ENCODE measurements at places on chromosomes 1 and 21.

DNA sequence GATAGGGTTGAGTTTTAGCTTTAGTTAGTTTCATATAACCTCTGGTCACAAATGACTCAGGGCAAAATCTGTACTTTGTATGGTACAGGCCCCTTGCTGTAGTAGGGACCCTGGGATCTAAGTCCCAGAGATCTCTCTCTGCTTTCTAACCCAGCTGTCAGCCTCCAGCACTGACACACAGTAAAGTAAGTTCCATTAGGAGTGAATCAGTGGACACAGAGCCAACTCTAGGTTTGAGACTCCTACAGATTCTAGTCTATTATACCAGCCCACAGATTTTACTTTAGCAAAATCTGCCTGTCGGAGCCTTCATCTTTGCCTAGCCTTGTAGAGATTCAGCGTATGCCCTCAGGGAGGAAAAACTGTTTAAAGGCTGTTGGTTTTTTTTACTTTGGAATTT, 52.5 kb downstream of the ANGPTL1 start:
- no peak for DNase-seq

DNA sequence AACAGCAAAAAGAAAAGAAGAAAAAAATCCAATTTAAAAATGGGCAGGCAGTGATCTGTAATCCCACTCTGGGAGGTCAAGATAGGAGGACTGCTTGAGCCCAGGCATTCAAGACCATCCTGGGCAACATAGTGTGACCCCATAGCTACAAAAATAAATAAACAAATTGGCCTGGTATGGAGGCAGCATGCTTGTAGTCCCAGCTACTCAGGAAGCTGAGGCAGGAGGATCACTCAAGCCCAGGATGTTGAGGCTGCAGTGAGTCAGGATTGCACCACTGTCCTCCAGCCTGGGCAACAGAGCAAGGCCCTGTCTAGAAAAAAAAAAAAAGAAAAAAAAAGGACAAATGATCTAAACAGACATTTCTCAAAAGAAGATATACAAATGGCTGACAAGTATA, 99.6 kb downstream of the EIF4G3 start:
- DNase-seq: no peak

DNA sequence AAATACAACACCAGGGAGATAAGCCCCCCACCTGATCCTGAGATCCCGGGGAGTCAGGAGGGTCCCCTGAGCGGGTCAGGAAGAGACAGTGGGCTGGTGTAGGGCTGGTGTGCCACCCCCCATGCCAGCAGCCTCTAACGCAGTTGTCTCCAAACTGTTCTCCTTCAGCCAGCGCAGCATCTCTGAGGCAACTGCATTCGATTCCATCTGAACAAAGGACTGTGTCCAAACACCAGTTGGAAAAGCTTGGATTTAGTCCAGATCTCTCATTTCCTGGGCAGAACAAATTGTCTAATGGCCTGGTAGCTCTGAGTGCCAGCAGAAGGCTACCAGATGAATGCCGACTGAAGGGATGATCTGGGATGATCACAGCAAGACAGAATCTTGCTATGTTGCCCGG, 44.1 kb upstream of the EIF4G3 start:
- DNase-seq: peak; percentile 42

- no peak for DNase-seq
These were observed 183.1 kb downstream of the ZSCAN20 start for GRCh38 chr1:33655496-33655895.

DNA sequence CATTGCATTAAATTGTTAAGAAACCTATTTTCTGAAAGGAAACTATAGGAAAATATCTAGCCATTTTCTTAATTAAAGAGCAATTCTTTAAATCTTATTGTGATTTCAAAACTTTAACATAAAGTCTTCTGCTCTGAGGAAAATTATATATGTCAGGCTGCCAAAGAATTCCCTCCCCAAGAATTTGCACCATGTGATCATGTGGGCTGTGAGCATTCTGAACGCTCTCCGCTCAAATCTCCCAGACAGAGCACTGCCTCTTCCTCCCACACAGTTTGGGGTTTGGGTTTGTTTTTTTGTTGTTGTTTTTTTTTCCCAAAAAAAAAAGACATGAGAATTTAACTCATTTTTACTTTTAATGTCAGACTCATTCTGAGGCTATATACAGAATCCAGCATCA, 155.9 kb upstream of the PALMD start:
- DNase-seq: no peak

DNA sequence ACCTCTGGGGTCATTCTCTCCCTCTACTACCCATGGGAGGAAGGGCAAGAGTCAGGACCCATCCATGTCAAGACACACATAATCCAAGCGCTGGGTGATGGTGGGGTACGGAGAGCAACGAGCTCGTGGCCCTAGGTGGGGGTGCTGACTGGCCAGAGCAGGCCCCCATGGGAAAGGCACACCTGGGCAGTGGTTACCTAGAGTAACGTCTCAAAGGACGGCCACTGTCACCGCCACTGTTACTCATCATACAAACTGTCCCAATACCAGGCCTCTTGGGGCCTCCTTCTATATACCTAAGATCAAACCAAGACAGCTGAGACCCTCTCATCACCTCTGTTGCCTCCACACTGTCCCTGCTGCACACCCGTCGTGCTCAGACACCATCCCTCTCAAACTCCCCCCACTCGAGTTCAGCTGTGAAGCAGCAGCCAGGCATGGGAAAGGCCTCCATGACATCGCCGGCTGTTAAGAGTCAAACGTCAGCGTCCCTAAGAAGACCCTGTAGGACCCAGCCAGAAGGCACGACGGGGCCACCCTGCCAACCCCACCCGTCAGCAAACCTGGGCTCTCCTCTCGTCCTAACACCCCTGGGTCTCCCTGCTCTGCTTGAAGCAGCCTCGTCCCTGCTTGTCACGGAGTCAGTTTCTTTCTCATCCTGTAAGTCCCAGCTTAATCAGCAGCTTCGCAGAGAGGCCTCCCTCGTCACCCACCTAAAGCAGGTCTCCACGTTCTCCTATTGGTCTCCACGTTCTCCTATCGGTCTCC, 15.3 kb downstream of the NPHP4 start:
- no peak for DNase-seq

DNA sequence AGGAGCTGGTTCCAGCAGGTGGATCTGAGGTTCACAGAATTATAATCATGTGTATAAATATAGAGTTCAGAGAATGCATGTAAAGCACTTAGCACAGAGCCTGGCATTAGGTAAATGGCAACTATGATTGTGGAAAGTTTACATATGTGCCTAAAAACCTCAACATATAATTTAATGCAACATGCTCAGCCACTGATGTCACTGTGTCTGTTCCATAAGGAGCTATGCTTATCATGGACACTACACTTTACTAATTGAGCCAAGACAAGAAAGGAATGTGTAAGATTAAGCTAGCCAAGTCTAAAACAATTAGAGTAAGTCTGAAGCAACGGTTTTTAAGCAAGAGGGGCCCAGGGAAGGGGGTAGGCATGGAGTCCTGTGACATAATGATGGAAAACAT, 61.5 kb downstream of the GNG12 start:
- no peak for DNase-seq

DNA sequence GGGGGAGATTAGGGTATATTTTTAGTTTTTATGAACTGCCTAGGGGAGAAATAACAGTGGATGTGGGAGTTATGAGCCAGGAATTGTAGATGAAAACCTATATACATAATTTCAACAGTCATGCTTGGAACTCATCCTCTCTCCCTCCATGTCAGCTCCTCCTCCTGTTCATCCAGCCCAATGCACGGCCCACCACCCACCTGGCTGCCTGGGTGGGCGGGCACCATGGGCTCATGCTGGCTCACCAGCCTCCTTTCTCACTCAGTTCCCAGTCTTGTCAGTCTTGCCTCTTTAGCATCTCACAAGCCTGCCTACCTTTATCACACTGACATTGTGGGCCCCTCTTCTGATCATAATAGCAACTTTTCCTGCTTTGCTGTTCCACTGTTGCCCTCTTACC, 336.0 kb downstream of the DISC1 start:
- no peak for DNase-seq

GRCh38 chr1:89022167-89022959, at the start of gene GBP3:
Gene GBP3 (minus strand): TSS chr1:89022866. CDS start chr1:89020721, 2,145 bp downstream.
- DNase-seq: peak; percentile 25

DNA sequence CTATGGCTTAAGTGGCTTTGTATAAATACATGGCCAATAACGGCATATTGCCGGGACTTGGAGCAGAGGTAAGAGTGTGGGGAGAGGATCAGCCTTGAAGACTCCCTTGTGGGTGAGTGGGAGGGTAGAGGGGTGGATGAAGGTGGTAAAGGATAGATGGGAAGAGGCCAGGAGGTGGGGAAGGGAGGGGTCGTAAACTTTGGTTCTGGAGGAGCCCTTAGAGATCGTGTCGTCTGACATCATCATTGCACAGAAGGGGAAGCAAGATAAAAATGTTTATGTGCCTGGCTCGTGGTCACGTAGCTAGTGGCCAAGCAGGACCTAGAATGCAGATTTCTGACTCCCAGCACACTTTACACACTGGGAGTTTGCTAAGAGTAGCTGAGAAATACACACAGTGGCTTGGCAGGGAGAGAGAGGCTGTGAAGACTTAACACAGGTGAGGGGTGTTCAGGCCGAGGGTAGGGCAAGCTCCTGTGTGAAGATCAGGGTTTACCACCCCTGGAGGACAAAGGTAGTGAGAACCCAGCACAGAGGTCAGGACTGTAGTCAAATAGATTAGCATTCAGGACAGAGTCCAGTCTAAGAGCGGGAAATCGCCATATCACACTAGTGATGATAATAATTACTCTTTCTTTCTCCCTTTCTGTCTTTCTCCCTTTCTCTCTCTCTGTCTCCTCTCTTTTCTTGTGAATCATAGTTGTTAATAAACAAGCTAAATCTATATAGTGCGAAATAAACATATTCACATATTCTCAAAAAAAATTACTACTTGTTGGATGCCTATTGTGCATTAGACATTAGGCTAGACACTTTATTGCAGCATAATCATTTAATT, 75.5 kb downstream of the LRRC8D start:
- DNase-seq: no peak

DNA sequence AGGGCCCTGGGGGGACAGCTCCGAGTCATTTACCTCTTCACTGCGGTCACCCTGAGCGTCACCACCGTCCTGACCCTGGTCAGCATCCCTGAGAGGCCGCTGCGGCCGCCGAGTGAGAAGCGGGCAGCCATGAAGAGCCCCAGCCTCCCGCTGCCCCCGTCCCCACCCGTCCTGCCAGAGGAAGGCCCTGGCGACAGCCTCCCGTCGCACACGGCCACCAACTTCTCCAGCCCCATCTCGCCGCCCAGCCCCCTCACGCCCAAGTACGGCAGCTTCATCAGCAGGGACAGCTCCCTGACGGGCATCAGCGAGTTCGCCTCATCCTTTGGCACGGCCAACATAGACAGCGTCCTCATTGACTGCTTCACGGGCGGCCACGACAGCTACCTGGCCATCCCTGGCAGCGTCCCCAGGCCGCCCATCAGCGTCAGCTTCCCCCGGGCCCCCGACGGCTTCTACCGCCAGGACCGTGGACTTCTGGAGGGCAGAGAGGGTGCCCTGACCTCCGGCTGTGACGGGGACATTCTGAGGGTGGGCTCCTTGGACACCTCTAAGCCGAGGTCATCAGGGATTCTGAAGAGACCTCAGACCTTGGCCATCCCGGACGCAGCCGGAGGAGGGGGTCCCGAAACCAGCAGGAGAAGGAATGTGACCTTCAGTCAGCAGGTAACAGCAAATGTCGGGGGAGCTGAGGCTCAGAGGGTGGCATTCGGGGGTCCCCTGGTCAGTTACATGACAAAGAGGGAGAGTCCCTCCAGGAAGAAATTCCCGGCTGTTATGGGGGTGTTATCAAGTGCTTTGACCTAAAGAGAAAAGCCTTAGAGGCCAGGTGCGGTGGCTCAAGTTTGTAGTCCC, 12.6 kb downstream of the SLC45A1 start:
- no peak for DNase-seq

GRCh38 chr21:42009018-42009830, 936 bp downstream of the ZBTB21 start:
- no peak for DNase-seq

GRCh38 chr1:172547071-172547470, 14.1 kb downstream of the SUCO start:
- DNase-seq: no peak

GRCh38 chr1:151801310-151801820, 3.9 kb downstream of the LINGO4 start:
- DNase-seq: no peak

GRCh38 chr1:170676628-170677027, 12.7 kb downstream of the PRRX1 start:
- no peak for DNase-seq

GRCh38 chr1:22670352-22670975, 17.4 kb downstream of the C1QB start:
- no peak for DNase-seq

DNA sequence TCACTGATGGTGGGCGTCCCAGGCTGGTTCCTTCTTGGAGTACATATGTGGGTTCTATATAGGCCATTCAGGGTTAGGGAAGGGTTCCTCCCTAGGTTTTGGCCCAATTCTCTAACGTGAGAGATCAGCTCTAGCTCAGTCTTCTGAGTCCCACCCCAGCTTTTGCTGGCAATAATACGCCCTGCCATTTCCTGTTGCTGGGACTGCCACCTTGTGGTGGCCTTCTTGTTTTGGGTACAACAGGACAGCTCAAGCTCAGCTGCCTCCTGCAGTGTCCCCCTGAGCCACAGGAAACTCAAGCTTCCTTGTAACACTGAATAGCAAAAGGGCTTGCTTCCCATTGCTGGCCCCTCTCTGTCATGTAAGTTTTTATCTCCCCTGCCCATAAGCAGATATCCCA, 77.8 kb downstream of the BACH1 start:
- DNase-seq: peak; percentile 8

DNA sequence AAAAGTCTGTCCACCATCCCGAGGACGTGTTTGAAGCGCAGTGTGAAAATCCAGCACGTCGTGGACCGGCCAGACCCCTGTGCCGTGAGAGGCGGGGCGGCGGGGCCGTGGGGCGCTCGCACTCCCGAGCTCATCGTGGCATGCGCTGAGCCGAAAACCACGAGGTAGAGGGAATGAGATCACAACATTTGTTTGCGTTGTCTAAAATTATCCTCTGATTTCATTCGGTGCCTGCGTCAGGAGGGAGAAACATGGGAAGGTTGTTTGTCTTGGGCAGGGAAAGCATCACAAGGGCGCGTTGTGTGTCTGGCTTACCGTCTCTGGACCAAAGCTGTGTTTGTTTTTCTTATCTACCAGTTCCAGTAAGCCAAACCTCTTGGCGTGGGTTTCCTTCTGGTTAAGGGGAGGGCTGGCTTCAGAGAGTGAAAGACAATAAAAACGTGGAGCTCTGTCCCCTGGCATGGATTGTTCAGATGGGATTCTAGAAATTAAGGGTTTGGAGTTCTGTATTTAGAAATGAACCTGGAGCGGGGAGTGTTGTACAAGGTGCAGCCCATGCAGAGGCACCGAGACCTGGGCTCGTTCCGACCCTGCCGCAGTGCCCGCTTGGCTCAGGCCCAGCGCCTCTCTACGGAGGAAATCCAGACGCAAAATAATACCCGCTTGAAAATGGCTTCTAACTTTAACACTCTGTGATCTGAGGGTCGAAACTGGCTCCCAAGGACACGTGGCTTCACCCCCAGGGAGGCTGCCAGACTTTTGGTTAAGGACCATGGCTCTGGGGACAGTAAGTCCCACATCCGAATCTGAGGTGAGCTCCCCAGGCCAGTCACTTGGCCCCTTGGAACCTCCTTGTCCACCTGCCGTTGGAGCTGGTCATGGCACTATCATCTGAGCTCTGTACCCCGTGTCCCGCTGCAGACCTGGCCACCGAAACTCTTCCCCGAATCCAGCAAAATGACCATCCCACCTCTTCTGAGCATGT, 68.7 kb upstream of the FAM3B start:
- DNase-seq: no peak

- no peak for DNase-seq
These were observed 56.7 kb upstream of the NTPCR start for GRCh38 chr1:232893481-232894313.

- no peak for DNase-seq
These were observed 44.6 kb downstream of the WASF2 start for GRCh38 chr1:27445177-27445936.
